Camera-type eye (tissue), 1 donor: ENCODE measurements at places on chromosomes 4 and X. TPM values are rescaled to one million over a fixed set of nuclear protein-coding genes. Genes with fewer than 3 reads are reported as not detected.

The RNF150 gene
- 47.7 TPM for total RNA-seq

The GUF1 gene
- total RNA-seq = 40.0 TPM

The CENPVL2 gene
- 0.71 TPM for total RNA-seq

The DUSP9 gene
- total RNA-seq = not detected

The SH3BGRL gene
- 106 TPM for total RNA-seq

The FDCSP gene
- not detected for total RNA-seq

The H2BW2 gene
- not detected for total RNA-seq

The TRMT2B gene
- total RNA-seq = 14.6 TPM

The FREM3 gene
- 0.93 TPM for total RNA-seq

The TLR6 gene
- total RNA-seq = 2.0 TPM

The S100P gene
- 0.27 TPM for total RNA-seq

The PRR32 gene
- total RNA-seq = 0.60 TPM

The GAGE2A gene
- total RNA-seq = not detected

The GLOD5 gene
- not detected for total RNA-seq

The ABLIM2 gene
- 13.5 TPM for total RNA-seq

The SOWAHD gene
- total RNA-seq = 0.49 TPM

The MUC7 gene
- 0.44 TPM for total RNA-seq

The RAB41 gene
- total RNA-seq = not detected

The ARHGEF6 gene
- total RNA-seq = 15.6 TPM

The SMIM10 gene
- total RNA-seq = 3.6 TPM

The GATA1 gene
- 0.44 TPM for total RNA-seq

The KLB gene
- total RNA-seq = 0.11 TPM

The ANK2 gene
- total RNA-seq = 342 TPM

The ATP1B4 gene
- total RNA-seq = 19.1 TPM

The NEIL3 gene
- total RNA-seq = 6.4 TPM

The NPY2R gene
- 1.3 TPM for total RNA-seq

The SPANXC gene
- total RNA-seq = not detected

The VCX3B gene
- not detected for total RNA-seq
